ENCODE measurements at places on chromosomes 12 and 14.

DNA sequence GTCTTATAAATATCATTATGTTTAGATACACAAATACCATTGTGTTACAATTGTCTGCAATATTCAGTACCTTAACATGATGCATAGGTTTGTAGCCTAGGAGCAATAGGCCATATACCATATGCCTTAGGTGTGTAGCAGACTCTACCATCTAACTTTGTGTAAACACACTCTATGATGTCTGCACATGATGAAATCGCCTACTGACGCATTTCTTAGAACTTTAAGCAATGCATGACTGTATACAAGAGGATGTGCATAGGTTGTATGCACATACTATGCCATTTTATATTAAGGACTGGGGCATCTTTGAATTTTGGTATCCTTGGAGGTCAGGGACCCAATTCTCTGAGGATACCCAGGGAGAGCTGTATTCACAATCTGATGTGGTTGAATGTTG, 10.1 kb upstream of the BTG1 start:
- DNase-seq, result no peak

DNA sequence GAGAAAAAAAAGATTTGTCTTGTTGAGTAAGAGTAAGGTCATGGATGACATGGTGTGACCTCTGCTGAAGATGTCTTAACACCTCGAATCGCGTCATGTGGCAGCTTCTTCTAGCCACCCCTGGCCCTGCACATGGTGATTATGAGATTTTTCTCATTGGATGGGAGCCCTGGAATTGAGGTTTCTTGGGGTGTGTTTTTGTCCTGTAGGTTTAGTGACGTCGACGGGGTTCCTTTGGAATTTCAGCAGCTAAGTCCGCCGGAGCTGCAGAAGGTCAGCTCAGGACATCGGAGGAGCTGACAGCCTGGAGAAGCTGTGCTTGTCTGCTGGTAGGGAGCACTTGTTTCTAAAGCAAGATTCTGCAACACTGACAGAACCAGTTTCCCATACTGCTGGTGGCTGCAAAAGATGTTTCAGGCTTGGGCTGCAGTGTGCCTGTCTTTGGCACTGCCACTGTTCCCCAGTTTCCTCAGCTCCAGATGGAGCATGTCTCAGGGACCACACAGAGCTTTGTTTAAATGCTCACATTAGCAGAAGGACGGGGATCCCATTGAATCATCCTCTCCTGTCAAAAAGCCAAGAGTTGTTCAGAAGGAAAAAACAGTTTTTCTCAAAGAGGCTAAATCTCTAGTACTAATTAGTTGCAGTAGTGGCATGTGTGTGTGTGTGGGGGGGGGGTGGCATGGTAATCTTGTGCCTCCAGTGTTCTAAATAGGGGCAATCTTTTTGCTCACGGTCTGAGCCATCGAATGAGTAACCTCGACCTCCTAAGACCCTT, 5.2 kb upstream of the FOS start:
- DNase-seq, result peak; percentile 98

DNA sequence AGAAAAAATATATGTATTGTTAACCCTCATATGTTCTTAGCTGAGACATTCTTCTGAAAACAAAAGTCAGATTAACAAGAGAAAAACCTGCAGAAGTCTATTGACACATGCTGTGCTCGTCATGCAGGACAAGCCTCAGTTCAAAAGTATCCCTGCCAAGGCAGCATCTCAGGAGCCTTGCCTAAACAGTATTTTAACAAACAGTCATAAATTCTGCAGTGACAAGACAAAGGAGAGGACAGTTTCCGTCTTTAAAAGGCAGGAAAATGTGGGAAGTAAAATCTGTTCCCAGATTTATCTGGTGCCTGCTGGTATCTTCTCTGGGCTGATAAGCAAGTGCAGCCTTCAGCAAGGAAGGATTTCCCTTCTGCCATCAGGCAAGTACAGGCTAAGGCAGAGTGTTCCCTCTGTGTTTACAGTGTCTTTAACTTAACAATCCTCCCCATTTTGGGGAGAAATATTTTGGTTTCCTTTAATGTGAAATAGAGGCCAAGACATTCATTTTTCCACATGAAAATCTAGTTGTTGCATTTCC, 480.2 kb upstream of the CCDC196 start:
- DNase-seq, result no peak

GRCh38 chr14:64636980-64637429, 67.2 kb upstream of the PLEKHG3 start:
- DNase-seq, result no peak

DNA sequence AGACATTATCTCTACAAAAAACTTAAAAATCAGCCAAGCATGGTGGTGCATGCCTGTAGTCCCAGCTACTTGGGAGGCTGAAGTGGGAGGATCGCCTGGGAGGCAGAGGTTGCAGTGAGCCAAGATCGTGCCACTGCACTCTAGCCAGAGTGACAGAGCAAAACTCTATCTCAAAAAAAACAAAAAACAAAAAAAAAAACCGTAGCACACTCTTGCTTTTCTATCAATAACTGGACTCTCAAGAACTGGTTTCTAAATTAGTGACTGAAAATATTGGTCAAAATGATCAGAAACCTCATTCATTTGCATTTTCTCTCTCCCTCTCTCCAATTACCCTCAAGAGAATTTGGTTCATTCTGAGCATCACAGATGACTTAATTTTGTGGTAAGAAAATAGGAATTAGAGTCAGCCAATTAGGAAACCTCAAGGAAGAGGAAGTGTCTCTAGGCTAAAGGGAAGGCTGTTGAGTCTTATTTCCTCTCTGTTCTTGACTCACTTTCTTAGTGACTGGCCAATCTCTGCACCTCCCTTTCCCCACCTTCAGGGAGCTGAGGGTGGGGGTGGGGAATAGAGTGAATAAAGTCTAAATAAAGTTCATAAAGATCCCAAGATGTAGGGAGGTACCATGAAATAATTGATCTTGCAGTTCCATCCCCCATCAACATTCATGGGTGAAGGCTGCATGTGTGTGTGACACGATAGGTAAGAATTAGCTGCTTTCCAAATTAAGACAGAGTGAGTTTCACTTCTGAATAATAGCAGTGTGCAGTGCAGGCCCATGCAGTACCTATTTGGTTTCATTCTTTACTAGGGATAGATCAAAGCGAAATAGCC, 6.8 kb upstream of the PSMA6 start:
- no peak for DNase-seq

- no peak for DNase-seq
These were observed 48.2 kb upstream of the DCN start for GRCh38 chr12:91230841-91231240.

GRCh38 chr14:103256406-103256805, 77.6 kb upstream of the EIF5 start:
- DNase-seq, result no peak

- DNase-seq, result no peak
These were observed 300.9 kb upstream of the SRRM4 start for GRCh38 chr12:118680356-118680963.

GRCh38 chr12:89183985-89184435, 168.3 kb downstream of the DUSP6 start:
- DNase-seq, result peak; percentile 85

- DNase-seq, result peak; percentile 6
These were observed 8.8 kb downstream of the AICDA start for GRCh38 chr12:8603856-8604255.

- no peak for DNase-seq
These were observed 2.1 kb upstream of the CMAS start for GRCh38 chr12:22043943-22044342.

GRCh38 chr12:39372929-39373328, 70.0 kb downstream of the KIF21A start:
- DNase-seq, result no peak

GRCh38 chr12:93167841-93168492, 209.8 kb upstream of the NUDT4 start:
- DNase-seq, result peak; percentile 49

DNA sequence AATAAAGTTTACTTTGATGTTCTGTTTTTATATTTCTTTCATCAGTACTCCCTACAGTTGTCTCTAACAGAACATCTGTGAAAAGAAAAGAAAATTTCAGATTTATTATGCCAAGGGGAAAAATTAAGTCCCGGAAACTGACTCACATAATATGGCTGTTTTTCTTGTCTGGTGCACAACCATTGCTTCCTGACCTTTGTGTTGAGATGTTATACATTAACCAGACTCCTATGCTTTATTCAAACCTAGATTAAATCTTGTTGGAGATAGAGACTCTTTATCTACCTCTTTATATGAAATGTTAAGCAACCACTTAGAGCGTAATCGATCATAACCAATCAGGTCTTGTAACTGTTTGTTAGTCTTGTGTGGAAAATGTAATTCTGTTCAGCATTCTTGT, 37.6 kb upstream of the BICD1 start:
- peak; percentile 13 for DNase-seq

DNA sequence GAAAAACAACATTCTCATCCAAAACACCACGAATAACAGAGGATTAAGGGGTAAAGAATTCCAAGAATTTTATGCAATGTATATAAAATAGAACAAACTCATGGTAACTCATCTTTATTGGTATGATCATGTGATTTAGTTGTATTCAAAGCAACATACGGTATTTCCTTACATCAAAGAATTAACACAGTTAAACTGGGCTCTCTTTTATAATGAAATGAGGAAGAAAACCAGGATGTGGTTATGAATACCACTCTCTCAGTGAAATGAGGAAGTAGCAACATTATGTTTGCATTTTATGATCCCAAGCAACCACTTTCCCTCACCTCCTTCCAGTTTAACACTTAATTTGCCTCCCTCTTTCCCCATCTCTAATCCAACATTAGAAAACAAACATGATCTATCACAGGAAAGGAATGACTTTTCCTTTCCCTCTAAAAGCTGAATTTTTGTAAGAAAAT, 22.9 kb downstream of the SPTLC2 start:
- peak; percentile 55 for DNase-seq
